H4 (cell line): ENCODE measurements at places on chromosomes 3 and 15. TPM values are rescaled to one million over a fixed set of nuclear protein-coding genes. Genes with fewer than 3 reads are reported as not detected.

CD86 gene
- 0.39 and 1.6 TPM in 2 replicates for total RNA-seq

PLD1 gene
- 14.4 and 19.0 TPM in 2 replicates for total RNA-seq

GRCh38 chr15:40310001-40310959 lies 2.5 kb upstream of the PLCB2 start:
- peak; percentile 50 for DNase-seq

- no peak for DNase-seq
Observed at GRCh38 chr3:122271246-122271898, 53.7 kb upstream of the CSTA start.

DNA sequence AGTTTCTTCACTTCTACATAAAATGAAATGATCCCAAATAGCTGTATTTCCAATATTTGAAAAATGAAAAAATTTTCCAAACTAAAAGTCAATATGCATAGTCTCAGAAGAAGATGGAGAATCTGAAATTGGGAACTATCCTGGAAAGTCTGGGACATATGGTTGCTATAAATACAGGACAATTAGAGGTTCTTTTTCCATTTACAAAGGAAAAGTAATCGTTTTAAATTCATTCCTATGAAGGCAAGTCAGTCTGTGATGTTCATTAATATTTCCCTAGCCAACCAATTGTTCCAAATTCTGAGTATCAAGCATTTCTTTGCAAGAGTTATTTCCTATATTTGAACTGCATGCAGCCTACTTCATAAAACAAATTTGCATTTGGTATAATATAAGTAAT lies 102.2 kb downstream of the NEDD4 start:
- DNase-seq = no peak

GRCh38 chr15:87549296-87549695 lies 707.2 kb downstream of the NTRK3 start:
- DNase-seq = no peak

GRCh38 chr3:35643495-35643894 lies 4.2 kb downstream of the ARPP21 start:
- no peak for DNase-seq

DNA sequence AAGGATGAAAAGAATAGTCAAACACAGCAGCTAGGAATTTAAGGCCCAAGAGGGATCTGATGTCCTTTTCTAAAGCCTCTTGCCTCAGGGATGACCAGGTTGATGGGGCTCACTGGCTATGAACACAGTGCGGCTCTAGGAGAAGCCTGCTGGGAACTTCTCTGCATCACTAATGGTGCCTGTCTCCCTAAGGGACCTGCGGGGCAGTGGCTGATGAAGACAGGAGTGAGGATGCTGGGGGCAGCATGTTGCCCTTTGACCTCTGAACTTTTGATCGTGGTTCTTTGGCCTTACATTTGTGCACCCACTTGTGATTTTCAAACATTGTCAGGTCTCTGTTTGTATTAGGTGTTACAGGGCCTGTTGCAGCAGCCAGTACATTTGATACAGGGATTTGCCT lies 64.9 kb upstream of the KLHL25 start:
- DNase-seq = no peak

DNA sequence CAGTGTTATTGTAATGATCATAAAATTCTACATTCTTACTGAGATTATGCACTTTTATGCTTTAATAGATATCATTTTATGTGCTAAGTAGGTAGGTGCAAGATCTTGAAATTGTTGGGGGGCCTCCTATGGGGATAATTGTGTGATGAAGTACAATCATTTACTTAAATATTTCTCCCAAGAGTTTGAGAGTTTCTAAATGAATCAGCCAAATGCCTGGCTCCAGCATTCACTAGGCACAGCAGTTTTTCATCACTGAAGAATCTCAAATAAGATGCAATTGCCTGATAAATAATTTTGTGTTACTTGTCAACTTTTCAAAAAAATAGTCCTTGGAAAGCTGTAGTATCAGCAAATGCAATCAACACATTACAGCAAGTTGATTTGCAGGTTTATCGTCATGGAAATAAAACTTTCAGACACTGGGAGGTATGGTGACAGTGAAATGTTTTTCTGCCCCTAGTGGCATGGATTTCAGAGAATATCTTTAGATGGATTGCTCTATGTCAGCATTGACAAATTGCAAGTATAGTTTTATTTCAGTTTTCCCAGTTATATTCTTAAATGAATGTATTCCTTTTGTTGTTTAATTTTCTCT lies 167.1 kb downstream of the NEK11 start:
- no peak for DNase-seq

- no peak for DNase-seq
Observed at GRCh38 chr3:86658876-86659275, 332.1 kb downstream of the VGLL3 start.

DNA sequence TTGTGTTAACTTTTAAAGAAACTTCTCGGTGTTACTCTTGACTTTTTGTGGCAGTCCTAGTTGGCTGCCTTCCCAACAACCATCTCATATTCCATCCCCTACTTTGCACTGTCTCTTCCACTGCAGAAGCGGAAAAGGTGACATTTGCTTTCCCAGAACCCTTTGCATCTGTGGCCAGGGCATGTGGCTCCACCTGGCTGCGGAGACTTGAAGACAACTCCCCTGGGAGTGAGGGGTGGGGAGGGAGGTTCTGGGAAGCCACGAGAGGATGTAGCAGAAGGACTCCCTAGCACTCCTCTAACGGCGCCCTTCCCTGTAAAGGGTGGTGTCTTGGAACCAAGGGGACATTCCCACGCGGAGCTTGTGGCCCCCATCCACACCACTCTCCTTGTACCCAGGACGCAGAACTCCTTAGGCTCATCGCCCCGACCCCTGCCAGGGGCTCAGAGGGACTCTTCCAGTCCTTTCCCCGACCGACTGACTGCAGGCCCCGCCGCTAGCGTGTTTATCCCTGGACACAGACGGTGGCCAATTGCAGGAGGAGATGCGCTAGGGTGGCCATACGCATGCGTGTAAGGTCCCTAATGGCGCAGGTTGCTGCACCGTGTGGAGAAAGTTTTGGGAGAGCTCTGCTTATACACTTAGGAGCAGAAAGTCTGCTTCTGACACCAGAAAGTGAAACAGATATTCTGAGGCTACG lies 33.2 kb upstream of the SECISBP2L start:
- no peak for DNase-seq

DNA sequence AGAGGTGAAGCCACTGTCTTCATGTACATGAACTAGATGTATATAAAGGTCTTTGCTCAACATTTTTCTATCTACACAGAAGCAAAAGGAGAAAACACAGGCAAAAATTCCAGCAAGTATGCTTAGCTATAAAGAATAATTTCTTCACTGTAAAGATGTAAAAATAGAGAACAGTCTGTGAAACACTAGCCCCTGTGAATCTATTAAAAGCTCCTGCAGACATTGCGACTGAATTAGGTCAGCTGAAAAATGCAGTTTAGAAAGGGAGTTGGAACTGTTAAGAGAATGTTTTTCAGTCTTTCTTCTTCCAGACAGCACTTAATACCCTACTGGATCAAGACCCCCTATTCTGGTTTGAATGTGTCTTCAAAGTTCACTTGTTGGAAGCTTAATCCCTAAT lies 291.5 kb downstream of the KBTBD8 start:
- DNase-seq = no peak

GRCh38 chr3:123584284-123584987 lies 417 bp downstream of the HACD2 start:
- no peak for DNase-seq

DNA sequence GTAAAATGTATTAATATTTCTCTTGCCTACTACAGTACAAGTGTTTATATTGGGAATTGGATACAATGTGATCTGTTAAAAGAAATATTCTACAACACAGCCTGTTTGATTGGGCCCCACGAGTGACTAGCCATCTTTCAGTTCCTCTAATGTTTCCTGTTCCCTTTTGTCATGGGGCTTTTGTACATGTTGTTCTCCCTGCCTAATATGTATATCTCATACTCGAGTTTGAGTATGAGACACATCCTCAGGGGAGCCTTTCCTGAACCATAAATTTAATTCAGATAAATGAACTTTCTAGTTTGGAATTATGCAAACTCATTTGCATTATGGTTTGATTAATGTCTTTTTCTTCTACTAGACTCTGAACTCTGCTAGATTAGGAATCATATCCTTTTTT lies 65.5 kb downstream of the MEF2A start:
- DNase-seq = no peak

DNA sequence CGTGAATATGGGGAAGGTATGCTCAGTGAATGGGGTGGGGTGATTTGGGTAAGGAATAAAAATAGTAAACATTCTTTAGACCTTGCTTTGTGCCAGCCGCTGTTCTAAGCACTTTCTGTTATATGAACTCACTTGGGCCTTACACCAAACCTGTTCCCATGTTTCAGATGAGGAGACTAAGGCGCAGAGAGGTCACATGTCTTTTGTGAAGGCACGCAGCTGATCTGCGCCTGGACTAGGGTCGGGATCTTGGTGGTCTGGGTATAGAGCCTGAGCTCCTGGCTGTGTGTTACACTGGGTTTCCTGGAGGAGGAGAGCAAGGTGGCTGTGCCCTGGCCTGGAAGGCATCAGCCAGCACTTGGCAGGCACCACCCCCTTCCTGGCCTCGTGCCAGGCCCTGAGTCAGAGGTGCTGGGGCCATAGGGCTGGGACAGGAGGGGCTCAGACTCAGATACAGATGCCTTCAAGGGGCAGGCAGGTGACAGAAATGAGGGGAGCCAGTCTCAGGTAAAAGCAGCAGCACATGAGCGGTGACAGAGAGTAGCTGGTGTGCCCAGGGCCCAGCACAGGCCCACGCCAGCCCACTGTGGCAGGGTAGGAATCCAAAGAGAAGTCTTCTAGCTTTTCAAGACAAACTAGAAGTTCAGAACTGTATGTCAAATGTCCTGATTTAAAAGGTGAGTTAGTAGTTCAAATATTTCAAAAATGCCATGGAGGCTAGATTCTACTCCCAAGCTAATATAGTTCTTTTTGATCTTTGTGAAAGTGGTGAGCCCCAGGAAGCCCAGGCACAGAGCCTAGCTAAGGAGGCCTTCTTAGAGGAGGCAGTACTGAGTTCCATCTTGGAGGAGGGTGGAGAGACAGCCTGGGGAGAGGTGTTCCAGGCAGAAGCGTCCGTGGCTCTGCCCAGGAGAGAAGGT lies 83.1 kb downstream of the DNAJB8 start:
- DNase-seq = peak; percentile 70

DNA sequence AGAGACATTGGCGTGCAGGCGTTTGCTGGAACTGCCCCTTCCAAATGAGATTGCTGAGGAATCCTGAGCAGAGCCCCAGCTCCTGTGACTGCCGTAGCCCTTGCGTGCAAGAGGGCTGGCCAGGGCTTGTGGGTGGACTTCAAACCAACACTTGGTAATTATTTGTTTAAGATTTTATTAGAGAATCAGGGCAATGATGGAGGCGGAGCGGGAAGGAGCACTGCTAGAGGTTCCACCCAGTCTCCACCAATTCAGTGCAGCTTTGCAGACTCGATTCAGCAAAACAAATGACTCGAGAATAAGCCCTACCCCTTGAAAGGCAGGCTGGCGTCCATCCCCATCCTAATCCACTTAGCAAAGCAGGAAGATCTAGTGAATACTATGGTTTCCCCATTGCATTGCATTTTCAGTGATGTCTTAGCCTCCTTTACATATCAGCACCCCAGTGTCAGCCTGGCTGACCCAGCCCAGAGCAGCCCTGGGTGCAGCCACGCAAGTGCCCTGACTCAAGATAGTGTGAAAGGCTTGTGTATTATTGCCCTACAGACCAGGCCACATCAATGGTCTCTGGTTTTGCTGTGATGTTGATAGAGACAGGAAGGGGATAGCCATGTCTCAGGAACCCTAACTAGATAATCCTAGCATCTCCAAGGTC lies 26.0 kb downstream of the GLDN start:
- DNase-seq = peak; percentile 95
